ENCODE measurements at places on chromosomes 7 and 10.

GRCh38 chr7:105931179-105931578 is 31.9 kb upstream of the CDHR3 start:
- no peak for DNase-seq

DNA sequence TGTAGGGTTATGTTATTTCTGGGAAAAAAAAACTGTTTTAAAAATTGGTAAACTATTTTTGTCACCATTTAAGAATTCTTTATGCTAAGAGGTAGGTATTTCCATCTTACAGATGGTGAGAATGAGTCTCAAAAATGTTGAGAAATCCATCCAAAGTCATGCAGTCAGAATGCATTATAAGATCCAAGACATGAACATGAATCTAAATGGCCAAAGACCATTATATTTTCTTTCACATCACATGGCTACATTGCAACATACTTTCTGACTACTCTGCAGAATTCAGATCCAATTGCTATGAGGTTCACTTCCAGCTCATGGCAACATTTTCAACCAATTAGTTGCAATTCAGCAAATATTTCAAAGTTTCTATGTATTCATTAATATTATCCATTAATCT is 181.2 kb downstream of the TWIST1 start:
- no peak for DNase-seq

DNA sequence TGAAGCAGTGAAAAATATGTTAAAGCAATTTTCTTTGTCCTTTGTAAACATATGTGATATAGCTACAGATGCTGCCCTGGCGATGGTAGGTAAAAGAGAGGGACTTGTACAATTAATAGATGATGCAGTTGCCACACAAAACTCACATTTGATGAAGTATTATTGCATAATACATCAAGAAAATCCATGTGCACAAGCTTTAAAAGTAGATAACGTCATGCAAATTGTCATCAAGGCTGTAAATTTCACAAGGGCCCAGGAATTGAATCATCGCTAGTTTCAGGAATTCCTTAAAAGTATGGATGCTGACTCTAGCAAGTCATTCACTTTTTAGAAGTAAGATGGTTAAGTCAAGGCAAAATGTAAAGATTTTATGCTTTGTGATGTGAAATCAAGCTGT is 10.0 kb downstream of the CYP3A5 start:
- no peak for DNase-seq

GRCh38 chr10:124624895-124625294 is 119.3 kb downstream of the FAM53B start:
- no peak for DNase-seq

Measured in SJCRH30 (cell line).